ENCODE measurements at places on chromosomes 5 and 9.

DNA sequence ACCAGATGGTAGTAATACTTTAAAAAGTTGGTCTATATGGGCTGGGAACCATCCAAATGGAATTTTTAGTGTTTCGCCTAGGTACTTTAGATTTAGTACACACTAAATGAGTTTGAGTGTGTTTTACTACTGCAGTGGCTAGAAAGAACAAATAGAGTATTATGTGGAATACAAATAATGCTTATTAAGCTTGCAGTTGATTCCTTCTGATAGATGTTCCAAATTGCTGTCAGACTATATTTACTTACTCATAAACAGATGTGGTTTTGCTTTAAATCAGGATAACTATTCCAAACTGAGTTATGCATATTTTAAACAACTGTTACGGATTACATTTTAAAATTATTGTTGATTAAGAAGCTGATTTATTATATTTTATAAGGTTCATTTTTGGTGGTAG, 103.3 kb downstream of the ZSWIM6 start:
- DNase-seq: no peak

GRCh38 chr9:95529910-95530309, 13.1 kb upstream of the PTCH1 start:
- DNase-seq: no peak

DNA sequence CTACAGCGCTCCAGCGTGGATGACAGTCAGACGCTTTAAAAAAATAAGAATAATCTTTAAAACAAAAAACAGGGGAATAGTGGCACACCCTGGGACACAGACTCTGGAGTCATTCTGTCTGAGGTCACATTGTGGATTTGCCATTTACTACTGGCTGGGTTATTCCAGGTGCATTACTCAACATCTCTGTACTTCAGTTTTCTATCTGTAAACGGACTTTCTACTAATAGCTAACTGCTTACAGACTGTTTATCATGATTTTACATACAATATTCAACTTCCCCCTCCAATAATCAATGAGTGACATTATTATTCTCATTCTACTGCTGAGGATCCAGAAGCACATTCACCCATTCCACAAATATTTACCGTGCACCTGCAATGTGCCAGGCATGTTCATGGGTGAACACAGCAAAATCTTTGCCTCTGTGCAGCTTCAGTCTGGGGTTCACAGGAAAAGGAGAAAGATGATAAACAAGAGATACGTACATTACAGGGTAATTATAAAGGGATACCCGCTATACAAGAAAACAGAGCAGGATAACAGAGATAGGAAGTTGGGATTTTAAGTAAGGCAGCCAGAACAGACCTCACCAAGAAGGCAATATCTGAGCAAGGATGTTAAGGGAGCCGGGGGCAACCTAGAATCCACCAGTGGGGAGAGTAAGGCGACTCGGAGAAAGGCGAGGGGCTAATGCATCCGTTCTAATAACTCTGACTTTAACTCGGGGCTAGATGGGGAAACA, 984 bp upstream of the RAD23B start:
- no peak for DNase-seq

DNA sequence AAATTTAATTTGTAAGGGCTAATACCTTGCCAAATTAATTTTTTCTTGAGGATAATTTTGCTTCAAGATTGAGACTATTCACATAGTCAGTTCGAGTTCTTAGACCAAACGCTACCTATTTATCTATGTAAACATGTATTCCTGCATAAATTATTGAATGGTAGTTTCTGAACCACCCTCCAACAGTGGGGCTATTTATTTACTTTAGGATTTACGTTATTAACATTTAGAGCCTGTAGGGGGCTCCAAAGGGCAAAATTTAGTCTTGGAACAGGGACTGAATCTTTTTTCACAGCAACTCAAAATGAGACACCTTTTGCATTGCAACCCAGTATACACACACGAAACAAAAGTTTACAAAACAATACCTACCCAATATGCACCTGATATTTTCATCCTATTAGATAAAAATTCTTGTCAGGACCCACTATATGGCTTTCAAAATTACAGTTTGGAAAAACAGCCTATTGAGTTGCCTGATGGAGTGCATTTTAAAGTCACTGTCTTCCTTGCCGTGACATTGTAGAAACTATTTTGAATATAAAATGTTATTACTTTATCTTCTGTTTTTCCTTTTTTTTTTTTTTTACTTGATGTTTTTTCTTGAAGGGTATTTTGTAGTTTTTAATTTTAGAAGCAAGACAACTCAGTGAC, 47.1 kb upstream of the POU4F3 start:
- peak; percentile 72 for DNase-seq

DNA sequence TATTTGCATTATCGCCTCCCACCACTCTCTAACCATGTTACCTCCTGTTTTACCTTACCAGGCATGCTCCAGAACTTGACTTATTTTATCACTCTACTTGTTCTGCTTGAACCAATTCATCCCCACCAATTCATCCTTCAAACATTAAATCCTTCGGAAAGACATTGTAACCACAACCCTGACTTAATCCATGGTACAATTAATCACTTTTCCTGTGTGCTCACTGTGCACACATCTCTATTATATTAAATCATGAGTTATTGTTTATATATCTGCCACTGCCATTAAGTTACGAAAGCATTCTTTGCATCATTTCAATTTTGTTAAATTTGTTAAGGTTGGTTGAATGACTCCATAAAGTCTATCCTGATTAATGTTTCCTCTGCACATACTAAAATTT, 7.4 kb upstream of the C5orf46 start:
- no peak for DNase-seq

DNA sequence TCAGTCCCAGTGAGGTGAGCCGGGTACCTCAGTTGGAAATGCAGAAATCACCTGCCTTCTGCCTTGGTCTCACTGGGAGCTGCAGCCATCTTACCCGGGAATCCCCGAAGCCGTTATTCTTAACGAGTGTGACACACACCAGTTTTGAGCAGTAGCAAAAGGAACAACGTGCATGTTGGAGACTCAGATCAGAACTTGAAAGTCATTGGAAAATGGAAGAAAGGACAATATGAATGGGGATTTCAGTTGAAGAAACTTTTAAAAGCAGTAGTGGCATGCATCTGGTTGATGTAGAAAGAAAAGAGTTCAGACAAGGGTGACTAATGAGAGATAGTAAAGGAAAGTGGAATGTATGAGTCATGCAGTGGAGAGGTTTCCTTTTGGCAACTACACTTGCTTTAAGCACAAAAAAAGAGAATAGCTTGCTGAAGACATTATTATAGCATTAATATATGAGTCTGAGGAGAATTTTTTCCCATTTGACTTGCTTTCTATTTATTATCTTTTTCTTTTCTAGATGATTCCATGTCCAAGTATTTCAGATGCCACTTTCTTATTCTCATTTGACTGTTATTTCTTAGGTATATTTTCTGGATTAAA, 44.4 kb upstream of the ANKDD1B start:
- DNase-seq: peak; percentile 81

DNA sequence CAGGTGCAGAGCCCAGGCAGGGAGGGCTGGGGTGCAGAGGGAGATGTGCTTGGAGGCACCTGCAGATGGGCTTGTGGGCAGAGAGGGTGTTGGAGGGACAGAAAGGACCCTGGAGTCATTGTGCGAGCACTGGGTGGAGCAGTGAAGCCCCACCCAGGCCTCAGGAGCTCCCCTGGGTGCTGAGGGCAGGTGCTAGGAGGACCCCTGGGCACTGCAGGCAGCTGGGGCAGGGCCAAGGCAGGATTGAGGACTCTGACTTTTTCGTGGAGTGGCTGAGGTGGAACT, 10.3 kb upstream of the SLC6A18 start:
- no peak for DNase-seq

DNA sequence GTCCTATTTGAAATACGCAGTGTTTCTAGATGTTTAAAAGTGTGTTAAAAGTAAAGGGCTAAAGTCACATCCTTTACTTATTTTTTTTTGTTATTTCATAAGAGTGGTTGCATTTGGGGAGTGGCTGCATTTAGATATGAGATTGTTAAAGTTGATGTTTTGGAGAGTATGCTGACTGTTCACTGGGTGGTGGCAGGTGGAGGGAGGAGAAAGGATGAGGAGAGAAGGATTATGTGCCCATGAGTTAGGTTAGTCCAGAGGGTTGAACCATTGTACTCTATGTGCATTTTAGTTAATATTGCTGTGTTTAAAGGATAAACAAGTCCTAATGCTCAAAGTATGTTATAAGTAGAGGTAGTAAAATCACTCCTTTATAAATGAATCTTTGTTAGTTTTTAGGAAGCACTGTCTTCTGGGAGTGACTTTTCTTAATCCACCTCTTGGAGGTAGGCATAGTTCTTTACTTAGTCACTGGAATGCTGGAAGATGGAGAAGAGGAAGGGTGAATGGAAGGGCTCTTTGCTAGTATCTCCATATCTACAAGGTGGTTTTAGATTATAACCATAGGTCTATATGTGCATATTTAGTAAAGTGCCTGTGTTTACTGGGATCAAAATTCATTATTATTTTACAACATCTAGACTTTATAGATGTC, 332.3 kb downstream of the NPR3 start:
- DNase-seq: no peak

Measured in hepatocyte (in vitro differentiated cells).